ENCODE measurements at places on chromosomes 3 and 15.
A peak's percentile ranks its signal among the peaks of the same experiment; 100 is the strongest.

- no peak for DNase-seq
Observed at GRCh38 chr3:154384479-154384878, 45.5 kb downstream of the GPR149 start.

DNA sequence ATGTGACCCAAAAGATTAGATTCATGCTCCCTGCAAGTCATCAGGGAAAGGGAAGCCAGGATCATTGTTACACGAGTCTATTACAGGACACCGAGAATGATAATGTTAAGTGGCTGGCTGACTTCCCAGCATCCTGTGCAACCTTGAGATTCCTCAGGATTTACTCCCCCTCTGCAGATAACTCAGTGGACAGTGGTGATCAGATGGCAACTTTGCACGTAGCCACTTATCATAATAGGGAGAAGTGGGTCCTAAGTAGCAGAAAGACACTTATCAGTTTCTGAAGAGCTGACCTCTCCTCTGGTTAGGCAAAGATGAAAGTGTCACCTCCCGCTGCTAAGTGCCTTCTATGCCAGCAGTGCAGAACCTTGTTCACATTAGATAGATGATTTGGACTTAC lies 6.7 kb upstream of the TMPRSS7 start:
- DNase-seq = no peak

- DNase-seq = no peak
Observed at GRCh38 chr3:142850395-142851023, 38.4 kb downstream of the PCOLCE2 start.

- no peak for DNase-seq
Observed at GRCh38 chr3:23720885-23721284, 84.9 kb upstream of the UBE2E1 start.

DNA sequence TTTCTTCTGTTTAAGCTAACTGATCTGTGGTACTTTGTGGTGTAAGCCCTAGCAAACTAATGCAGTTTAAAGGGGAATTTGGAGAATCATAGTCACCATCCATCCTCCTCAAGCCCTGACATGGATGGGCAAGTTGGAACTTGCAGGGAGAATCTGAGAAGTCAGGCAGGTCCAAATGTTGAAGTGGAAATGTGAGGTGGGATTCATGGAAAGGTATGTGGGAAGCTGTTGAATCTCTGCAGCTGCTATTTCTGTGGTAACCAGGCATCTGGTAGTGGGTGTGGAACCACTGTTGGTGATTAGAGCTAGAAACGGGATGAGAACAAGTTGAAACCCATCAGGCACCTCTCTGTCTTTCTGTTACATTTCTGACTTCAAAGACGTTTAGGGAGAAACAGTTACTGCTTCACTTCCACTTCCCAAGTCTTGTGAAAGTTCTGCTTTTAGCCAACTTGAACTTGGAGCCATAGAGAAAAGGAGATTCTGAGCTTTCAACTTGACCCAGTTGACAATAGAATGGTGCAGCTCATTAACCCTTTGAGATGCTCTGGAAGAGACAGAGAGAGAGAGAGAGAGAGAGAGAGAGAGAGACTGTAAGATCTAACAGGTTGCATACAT lies 38.1 kb upstream of the NMNAT3 start:
- DNase-seq = no peak

DNA sequence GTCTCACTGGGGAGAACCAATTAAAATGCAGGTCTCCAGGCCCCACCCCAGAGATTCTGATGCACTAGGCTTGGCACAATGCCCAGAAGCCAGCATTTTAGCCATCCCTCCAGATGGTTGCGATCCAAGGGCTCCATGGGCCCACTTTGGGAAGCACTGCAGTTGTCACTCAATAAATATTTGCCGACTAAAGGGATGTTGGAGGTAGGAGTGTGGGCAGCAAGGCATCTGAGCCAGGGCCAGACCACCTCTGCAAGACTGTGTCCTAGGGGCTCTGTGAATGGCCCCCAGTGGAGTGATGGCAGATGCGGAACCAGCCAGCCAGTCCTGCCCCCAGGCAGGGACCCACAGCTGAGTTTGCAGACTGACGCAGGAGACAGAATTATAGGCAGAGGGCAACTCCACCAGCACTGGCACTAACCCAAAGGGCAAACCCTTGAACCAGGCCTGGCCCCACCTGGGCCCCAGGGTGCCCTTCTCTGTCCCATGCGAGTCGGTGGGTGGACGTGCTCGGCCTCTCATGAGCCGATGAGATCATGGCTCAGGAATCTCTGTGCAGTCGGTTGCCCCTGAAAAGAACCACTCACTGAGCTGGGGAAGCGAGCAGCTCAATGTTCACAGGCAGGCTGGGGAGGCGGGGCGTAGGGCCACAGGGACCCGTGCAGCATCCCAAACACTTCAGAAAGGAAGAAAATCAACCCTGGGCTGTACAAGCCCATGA lies 49.7 kb downstream of the SEMA5B start:
- peak; percentile 44 for DNase-seq

GRCh38 chr3:84601303-84601702 lies 357.5 kb upstream of the CADM2 start:
- DNase-seq = no peak

DNA sequence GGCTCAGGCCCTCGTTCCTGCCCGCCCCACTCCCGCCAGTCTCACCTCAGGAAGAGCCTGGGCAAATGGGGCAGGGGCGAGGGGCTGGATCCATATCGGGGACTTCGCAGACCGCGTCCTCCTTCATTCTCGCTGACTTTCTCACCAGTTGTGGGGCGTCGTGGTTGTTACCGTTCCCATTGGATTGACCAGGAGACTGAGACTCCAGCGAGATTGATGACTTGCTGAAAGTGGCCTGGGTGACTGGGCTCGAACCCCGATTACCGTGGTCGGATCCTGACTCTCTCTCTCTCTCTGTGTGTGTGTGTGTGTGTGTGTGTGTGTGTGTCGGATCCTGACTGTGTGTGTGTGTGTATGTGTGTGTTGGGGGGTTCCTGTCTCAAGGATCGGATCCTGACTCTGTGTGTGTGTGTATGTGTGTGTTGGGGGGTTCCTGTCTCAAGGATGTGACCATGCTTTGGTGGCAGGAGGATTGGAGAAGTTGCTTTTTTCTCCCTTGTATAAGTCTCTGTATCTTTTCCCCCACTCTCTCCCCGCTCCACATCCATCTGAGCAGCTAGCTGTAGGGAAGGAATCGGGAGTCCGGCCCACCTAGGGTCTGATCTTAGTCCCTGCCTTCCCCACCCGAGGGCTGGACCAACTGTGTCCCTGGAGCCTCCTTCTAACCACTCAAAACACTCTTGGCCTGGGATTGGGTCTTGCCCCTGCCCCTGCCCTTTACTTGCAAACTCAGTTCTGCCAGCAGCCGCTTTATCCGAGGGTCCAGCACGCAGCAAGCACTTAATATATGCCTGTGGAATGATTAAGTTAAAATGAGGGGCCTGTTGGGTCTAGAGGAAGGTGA lies 603 bp downstream of the PLEKHO2 start:
- DNase-seq = no peak

GRCh38 chr3:141455603-141456300 lies 31.1 kb upstream of the RASA2 start:
- no peak for DNase-seq

DNA sequence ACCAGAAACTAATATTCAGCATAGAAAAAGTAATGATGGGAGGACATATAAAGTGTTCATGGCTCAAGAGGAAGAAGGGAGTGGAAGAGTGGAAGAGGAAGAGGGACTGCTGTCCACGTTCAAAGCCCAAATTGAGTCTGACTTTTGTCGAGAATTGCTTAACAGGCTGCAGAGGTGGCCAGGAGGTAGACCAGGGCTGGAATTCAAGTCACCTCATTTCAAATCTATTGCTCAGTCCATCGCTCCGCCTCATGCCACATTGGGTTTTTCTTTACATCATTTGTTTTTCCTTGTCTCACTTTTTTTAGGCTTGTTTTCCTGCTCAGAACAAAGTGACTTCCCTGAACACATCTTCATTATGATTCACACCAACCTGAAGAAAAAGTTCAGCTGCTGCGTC lies 97.0 kb downstream of the RPL39L start:
- DNase-seq = no peak

DNA sequence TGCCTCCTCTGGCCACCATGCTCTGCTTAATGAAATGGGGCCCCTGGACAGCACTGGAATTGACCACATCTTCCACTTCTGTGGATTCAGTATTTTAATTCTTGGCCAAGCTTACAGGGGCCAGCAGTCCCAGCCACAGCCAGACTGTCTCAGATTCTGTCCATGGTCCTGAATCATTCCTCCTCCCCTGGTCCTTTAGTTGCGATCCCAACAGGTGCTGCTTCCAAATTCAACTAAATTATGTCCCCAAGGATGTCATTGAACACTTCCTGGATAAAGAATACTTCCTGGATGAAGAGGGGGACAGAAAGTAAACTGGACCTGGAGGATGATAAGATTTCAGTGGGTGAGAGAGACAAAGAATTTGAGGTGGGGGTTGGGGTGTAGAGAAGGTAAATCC lies 111.1 kb upstream of the FOXB1 start:
- peak; percentile 31 for DNase-seq

DNA sequence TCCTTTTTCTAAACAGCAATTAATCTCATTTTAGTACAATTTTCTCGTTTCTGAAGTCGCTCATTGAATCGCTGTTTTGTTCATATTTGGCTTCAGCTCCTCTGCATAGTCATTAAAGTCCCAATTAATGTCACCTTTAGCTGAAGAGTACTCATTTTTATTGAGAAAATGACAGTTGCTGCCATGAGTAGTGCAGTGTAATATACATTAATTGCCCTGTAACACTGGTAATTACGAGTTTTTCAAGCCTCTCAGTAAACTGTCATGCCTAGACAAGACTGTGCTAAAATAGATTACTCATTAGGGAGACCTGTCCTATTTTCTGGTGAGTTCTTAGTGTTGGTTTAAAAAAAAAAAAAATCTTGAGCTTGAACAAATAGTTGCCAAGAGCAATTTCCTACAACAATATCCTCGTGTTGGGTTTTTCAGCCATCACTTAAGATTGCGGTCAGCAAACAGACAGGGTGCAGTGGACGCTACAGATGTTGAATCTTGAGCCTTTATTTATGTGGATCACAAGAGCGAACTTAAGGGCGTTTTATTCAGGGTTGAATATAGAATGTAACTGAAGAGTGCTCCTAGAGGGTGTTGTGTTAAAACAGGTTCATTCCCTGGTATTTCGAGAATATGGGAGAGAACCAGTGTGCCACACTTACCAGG lies 176.0 kb downstream of the CDIN1 start:
- no peak for DNase-seq

GRCh38 chr3:37576996-37577395 lies 284.7 kb upstream of the CTDSPL start:
- DNase-seq = no peak

DNA sequence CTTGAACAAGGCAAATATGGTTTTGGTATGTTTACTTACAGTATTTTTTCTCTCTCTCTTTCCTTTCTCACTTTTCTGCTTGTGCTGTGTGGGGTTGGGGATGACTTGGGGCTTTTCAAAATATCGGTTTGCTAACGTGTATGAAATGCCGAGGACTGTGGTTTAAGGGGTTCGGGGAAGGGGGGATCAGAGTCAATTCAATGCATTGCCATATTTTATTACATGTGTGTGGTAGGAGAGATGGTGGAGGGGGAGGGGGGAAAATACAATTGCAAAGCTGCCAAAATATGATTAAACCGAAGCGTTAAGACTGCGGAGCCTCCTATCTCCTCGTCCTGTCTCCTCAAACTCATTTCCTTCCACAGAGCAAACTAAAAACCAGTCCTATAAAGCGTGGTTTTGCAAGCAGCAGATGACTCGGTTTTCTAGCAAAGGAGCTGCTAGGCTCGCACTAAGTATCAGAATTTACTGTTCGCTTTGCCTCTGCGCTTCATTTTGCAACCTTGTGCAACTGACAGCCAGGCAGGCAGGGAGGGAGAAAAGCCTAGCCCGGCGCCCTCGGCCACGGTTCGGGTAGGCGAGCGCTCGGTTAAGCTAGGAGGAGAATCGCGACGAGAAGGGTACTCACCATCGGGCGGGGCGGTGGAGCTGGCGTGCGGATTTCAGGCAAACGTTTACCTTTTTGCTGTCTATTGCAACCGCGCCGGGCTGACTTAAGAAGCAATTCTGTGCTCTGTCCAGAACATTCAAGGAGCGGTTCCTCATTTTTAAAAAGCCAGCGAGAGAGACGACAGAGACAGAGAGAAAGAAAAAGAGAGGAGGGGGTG lies 4.0 kb upstream of the NR2F2 start:
- peak; percentile 48 for DNase-seq

GRCh38 chr3:32076566-32076965 lies 29.9 kb upstream of the GPD1L start:
- DNase-seq = no peak

- no peak for DNase-seq
Observed at GRCh38 chr15:68427963-68428362, 4.0 kb downstream of the ITGA11 start.

DNA sequence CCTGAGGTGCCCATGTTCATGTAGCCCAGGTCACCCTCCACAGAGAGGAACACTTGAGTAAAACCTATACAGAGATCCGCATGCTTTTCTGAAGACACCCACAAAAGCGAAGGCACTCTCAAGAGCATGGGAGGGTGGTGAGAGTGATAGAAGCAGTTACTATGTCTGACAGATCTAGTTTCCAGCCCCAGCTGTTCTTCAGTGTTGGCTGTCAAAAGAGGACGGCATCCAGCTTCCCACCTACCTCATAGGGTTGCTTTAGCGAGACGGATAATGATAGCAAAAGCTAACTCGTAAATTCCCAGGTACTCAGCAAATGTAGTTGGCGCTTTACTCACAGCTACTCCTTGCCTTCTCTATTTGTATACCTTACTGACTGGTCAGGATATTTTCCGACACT lies 3.0 kb upstream of the MEX3B start:
- DNase-seq = no peak

DNA sequence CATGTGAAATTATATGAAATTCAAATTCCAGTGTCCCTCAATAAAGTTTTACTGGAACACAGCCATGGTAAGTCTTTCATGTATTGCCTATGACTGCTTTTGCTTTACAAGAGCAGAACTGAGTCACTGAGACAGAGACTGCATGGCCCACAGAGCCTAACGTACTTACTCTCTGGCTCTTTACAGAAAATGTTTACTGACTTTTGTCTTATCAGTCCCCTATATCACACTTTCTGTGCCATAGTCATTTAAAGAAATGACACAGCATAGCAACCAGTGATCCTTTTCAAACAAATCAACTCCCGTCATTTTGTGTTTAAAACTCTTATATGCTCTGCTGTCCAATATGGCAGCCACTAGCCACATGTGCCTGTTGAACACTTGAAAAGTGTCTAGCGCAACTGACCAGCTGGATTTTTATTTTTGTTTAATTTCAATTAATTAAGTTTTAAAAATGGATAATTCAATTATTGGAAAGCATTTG lies 129.7 kb upstream of the CDIN1 start:
- DNase-seq = no peak

DNA sequence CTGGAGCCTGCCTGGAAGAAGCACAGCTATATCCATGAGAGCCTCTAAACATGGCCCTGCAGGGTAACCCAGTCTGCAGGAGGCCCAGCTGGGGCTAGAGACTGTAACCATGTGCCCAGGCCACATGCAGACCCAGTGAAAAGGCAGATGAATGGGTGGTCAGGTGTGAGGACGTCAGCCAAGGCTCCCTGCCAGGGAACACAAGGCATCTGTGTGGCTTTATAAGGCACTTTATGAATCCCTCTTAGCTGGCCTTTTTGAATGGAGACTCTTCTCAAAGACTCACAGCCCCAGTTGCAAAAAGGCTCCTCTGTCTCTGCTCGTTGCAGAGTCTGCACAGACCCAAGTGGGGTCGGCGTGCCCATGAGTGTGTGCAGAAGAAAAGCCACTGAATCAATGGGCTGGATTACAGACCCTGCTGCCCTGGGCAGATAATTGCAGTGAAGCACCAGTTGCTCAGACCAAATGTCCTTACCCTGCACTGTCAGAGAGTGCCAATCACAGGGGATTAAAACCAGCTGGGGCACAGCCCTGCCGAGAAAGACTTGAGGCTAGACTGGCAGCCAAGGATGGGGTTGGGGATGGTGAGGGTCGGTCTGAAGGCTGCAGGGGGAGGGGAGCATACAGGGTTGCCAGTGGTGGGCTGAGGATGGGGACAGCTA lies 154.2 kb downstream of the RAB11A start:
- DNase-seq = no peak
